Putamen (tissue), 1 donor: ENCODE measurements at places on chromosomes 5 and 9.
A peak's percentile ranks its signal among the peaks of the same experiment; 100 is the strongest.

GRCh38 chr5:62727861-62728260 lies 149.2 kb downstream of the LRRC70 start:
- DNase-seq: no peak

DNA sequence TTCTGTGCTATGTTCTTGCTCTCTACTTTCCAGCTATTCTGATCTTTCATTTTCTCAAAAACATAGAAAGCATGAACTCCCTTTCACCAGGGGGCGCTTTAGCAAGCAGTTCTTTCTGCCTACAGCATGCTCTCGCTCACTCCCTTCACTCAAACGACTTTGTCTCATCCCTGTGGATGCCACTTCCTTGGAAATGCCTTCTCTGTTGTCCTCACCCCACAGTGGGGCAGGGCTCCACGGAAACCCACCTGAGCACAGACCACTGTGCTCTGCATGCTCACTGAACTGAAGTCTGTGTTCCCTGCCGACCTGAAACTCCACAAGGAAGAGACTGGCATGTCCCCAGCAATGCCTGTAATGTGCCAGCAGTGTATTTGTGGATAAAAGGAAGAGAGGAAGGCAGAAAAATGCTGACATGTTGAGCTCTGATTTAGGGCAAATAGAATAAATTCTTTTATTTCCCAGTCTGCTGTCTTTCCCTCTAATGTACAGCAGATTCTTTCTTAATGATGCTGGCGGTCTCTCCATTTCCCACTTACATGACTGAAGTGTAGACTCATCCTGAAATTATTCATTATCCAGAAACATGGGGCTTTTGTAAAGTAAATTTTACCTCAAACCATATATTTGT lies 4.9 kb upstream of the ROR2 start:
- peak; percentile 5 for DNase-seq

DNA sequence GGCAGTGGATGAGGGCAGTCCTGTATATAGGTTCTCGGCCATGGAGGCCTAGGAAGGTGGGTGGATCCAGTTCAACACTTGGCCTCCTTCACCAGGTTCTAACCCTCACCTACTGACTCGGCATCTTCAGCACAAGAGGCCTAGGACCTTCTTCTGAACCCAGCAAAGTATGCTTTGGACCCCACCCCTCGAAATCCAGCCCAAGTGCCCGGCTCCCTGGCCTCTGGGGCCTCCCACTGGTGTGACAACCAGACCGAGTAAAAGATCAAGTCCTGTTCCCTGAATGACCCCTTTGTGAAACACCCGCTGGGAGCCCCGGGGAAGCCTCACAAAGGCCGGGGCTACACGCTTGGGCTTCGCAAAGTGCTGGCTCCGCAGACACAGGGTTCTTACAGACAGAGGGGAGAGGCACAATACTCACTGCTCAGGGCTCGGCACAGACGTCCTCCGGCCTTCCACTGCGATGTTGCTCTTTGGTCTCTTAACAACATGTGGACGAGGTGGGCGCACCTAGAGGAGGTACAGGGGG lies 47.0 kb downstream of the CRB2 start:
- DNase-seq: no peak

GRCh38 chr9:69470186-69470977 lies 145.4 kb downstream of the ENTREP1 start:
- DNase-seq: no peak

GRCh38 chr5:108867656-108868055 lies 120.0 kb downstream of the FER start:
- DNase-seq: no peak

DNA sequence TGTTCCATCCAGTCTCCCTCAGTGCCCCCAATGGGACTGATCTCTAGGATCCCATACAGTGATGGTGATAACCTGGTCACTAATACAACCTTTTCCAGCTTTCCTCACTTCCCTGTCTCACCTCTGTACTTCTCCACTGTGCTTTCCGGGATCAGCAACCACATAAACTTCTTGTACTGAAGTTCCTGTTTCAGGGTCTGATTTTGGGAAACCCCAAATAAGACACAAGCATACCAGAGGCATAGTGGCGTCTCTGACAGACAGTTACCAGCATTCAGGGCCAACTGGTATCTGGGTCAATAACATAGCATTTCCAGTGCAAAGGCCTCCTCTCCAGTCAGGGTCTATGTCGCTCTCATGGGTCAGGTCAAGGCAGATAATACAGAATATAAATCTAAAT lies 64.3 kb downstream of the GLDC start:
- DNase-seq: no peak

DNA sequence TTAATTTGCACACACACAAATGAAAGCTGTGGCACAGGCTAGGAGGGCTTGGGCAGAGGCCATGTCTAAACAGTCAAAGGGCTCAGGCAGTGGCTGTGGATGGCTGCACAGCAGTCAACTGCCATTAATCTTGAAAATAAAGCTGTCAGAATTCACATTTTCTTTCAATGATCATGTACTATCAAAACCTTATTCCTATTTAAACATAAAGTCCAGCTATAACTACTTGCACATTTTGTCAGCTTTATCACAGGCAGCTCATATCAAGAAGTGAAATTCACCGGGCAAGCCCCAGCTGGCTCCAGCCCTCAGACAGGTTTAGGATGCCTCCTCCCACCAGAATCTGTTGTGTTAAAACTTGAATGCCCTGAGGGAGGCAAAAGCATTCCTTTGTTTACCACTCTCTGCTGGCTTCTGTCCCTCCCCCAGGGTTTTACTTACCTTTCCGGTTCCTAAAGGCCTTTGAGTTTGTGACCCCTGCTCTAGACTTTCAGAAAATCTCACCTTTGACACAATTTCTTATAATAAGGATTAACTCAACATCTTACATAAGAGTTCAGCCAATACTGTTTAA lies 54.9 kb upstream of the GRAMD2B start:
- DNase-seq: no peak

DNA sequence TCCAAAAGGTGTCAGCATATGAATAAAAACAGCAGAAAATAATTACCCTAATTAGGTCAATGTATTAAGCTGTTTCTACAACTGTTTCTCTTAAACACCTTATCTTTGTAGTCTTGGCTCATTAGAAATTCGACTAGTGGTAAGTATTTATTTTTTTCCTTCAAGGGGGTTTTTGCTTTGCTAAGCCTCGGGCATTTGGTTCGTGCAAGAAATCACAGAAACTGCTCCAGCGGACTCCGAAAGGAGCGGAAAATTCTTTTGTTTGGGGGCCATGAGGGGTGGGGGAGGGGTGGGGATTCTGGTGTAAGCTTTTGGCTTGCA lies 757 bp downstream of the ZBED3 start:
- no peak for DNase-seq

GRCh38 chr9:132996526-132996925 lies 18.0 kb downstream of the GFI1B start:
- no peak for DNase-seq

DNA sequence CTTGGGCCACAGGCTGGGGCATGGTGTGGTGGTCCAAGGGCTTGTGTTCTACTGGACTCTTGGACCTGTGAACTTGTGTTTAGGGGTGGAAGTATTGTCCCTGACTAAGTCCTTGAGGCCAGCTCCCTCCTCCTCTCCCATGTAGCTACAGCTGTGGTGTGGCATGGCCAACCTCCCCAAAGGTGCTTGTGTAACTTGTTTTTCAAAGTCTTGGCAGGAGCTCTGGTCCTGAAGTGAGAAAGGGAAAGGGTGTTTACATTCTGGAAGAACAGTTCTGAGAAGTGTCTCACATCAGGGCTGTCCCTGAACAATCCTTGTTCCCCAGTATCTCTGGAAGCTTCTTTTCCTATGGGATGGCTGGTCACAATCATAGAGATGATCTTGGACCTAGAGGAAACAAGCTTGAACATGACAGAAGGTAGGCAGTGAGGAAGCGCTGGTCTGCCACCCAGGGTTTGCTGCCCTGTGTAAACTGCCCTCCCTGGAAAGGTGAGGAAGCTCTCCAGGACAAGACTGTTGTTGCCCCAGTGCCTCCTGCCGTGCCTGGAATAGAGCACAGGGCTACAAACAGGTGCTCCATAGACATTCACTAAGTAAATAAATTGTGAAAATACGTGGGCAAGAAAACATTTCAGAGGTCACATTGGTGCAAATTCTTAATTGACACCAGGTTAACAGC lies 64.6 kb upstream of the KLF9 start:
- no peak for DNase-seq

- DNase-seq: no peak
Observed at GRCh38 chr5:38184627-38185026, 73.7 kb upstream of the EGFLAM start.

GRCh38 chr5:122629121-122629677 lies 145.7 kb upstream of the SNX2 start:
- DNase-seq: no peak

GRCh38 chr9:136140966-136141365 lies 22.3 kb upstream of the TMEM250 start:
- no peak for DNase-seq

DNA sequence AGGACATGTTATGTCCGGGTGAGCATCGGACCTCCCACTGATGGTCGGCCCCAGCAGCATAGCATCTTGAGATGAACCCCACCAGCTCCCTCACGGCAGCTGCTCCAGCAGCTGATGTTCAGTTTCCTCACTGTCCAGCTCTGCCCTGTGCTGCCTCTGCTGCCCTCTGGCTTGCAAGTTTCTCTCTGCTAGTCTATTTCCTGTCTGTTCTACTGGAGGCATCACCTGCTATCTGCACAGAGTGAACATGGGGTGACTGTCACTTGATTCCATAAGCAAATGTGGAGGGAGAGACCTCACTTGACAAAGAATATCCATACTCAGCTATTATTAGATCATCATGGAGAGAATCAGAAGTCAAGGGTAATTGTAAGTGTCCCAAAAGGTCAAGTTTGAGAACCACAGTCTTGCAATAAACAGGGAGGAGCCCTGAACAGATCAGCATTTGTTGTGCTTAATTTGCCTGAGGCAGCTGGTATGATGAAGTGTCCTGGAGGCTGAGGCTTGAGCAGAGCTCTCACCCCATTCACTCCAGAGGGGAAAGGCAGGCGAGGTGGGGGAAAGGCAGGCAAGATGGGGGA lies 702.8 kb downstream of the SEMA5A start:
- peak; percentile 67 for DNase-seq

DNA sequence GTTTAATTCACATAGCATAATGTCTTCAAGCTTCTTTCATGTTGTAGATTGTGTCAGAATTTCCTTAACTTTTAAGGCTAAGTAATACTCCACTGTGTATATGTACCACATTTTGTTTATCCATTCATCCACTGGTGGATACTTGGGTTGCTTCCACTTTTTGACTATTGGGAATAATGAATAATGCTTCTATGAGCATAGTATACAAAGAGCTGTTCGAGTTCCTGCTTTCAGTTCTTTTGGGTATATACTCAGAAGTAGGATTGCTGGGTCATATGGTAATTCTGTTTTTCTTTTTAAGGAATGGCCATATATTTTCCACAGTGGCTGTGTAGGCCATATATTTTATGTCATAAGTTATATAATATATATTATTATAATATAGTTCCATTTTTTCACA lies 3.6 kb upstream of the FAM120AOS start:
- no peak for DNase-seq

DNA sequence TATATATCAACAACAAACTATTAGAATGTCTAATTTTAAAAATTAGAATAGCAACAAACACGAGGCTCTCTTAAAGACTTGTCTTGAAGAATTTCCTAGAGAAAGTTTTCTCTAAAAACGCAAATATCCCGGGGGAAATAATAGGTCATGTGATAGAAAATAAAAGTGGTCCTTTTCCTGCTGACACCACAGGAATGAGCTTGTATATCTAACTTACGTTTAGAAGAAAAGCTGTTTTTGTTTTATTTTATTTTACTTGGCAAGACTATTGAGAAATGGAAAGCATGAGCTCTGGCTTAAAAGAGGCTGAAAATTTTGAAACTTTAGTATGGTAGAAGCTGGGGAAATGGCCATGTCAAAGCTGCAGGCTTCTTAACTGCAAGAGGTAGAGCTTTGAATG lies 465.0 kb downstream of the AGTPBP1 start:
- DNase-seq: no peak

DNA sequence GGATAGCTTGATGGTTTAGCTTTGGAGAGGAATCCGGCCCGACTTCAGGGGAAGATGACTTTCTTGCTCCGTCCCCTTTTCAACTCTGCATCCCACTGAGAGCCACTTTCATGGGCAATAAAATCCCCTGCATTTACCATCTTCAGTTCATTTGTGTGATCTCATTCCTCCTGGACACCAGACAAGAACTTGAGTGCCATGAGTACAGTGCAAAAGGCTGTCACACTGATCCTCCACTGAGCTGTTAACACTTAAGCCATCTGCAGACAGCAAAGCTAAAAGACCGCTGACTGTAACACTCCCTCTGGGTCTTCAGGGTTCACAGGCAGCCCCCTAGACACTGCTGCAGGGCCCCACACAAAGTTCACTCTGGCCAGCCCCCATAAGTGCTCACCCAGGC lies 48.3 kb upstream of the TCERG1 start:
- DNase-seq: no peak

GRCh38 chr9:78188594-78188993 lies 47.3 kb upstream of the CEP78 start:
- DNase-seq: no peak

DNA sequence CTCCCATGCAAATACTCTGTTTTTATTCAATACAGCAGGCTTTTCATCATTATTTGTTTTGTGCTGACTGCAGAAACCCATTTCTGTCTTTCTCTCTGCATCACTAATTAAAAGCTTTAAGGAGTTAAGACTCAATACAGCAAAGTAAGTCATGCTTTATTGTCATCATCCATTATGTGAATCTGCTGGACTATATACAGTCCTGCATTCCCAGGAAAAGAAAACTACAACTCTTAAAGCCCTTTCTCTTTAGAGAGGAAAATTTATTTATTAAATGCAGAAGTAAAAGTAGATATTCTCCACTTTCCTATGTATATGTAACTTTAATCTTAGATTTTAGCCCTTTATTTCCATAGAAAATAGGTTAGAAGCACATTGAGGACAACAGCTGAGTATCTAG lies 706.6 kb upstream of the RGMB start:
- no peak for DNase-seq

DNA sequence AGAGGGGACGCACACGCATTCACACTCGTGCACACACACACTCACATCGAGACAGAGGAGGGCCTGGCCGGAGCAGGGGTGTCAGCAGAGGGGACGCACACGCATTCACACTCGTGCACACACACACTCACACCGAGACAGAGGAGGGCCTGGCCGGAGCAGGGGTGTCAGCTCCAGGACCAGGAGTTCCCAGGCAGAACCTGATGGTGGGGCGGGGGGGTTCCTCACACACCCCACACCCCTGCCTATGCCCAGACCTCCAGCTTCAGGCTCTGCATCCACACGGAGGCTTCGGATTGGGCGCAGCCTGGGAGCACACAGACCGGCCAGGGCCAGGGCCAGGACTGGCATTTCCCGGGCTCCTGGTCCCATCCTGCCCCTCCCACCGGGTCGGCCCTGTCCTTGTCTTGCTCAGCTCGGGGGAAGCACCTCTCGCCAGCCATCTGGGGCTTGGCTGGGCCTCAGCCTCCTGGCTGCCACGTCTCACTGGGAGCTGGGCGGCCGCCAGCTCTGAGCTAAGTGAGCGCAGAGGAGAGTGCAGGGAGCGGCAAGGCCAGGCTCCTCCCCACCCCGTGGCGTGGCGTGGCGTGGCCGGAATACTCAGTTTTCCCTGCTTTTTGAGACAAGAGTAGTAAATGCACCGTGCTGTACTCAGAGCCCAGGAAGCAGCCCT lies 31.3 kb downstream of the ADAMTS2 start:
- DNase-seq: peak; percentile 35

GRCh38 chr9:37902131-37902530 lies 1.8 kb downstream of the SLC25A51 start:
- DNase-seq: no peak

- no peak for DNase-seq
Observed at GRCh38 chr5:56620903-56621677, 194.3 kb upstream of the MAP3K1 start.
